ENCODE measurements at places on chromosomes 1 and 21.

DNA sequence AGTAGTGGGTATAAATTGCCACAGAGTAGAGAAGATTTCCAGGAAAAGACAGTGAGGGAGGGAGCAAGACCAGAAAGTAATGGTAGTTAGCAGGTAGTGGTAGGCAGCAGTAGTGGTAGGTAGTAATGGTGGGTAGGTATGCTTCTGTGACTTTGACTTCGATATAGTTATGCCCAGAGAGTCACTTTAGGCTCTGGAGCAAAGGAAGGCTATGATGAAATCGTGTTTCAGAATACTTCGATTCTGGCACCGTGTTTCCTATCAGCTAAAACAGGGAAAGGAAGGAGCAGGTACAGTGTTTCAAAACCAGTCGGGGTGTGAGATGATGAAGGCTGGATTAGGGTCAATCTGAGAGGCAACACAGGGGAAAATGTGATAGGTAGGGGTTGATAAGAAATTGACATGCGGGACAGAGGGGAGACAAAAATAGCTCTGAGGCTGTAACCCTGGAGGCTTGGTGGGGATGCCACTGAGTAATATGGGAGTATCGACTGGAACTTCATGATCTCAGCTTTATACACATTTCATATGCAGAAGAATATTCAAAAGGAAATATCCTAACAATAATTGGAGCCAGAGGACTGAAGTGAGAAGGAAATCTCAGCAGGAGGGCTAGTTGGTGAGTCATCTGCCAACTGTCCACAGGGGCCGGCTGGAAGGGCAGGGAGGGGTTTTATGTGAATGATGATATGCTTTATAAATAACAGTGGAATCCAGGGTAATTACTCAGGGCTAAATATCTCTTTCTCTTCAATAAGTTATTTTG is 25.2 kb upstream of the TRIM45 start:
- DNase-seq = no peak

DNA sequence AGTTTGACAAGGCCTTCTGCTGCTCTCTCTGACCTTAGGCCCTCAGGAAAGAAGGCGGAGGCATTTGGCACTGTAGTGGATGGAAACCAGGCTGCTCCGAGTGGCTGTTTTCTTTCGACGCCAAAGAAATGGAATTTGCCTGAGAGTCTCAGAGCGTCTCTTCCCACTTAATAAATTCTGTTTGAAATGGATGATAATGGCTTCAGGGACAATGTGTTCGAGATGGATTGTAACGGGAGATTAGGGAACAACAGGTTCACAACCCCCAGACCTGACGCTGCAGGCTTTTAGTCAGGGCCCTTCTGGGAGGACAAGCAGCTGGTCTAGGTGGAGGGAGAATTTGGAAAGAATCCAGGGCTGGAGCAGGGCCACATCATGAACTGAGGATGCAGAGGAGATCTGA is 58.6 kb downstream of the TLR5 start:
- no peak for DNase-seq

- no peak for DNase-seq
Observed at GRCh38 chr21:36379251-36379650, 5.9 kb upstream of the CHAF1B start.

DNA sequence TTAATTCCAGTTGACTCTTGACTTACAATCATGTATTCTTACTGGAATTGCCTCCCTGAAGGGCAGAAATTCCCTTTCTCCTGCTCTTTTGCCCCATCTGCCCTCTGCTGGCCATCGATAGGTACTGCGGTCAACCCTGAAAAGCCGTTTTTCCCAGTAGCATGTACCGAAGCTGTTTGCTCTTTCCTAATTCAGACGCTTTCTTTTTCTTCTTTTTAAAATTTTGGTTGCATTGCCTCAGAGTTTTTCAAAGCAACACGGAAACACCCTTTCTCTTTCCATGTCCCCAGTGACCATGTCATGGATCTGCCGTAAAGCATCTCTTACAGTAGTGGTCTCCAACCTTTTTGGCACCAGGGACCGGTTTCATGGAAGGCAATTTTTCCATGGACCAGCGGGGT is 164.2 kb upstream of the C1orf21 start:
- DNase-seq = no peak

DNA sequence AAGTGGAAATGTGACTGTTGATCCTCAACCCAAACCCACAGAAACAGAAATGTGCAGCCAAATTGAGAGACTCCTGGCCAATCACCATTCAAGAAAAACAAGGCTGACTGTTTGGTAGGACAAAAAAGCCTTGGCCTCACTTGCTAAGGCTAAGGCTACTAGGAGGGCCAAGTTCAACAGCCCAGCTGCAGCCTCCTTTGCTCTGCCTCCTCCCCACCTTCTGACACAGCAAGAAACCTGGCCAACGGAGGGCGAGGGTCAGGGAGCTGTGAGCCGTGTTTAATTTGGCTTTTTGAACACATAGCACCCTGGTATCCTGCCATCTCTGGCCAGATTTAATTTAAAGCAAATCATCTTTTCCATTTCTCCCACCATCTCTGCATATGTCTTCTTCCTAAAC is 165.8 kb upstream of the RAB4A start:
- no peak for DNase-seq

- DNase-seq = no peak
Observed at GRCh38 chr1:37549341-37549740, 4.8 kb downstream of the SNIP1 start.

- no peak for DNase-seq
Observed at GRCh38 chr1:228363686-228364067, 43.0 kb downstream of the TRIM11 start.

- no peak for DNase-seq
Observed at GRCh38 chr1:80155371-80155770, 1148.8 kb upstream of the ADGRL4 start.

DNA sequence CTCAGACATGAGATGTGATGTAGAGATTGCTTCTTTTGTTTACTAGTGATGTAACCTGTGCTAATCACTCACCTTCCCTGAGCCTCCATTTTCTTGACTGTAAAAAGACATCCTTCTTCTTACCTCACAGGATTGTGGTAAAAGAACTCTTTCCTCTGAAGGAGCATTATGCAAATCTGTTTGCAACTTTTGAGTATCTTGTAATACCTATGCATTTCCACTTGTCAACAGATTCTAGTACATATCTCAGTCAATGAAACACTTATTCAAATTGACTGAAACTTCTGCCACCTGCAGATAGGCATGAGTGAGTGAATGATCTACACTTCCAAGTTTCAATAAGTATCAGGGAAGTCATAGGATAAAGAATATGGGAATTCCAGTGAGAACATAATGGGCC is 174.7 kb downstream of the HHIPL2 start:
- DNase-seq = no peak

- no peak for DNase-seq
Observed at GRCh38 chr1:184574588-184574987, 180.1 kb downstream of the EDEM3 start.

DNA sequence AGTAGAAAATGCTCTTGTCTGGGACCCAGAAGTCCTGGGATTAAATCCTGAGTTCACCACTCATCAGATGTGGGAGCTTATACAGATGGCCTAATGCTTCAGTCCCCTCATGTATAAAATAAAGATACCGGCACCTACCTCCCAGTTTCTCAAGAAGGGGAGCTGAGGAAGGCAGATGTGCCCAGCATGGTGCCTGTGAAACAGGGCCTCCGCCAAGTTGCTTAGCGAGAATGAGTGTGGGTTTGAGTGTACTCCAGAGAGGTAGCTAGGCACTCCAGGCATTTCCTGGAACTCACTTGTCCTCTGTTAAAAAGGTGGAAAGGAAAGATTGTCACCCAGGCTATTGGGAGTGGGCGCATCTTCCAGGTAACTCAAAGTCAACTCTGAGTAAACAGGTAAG is 37.8 kb downstream of the IER5 start:
- DNase-seq = no peak

- no peak for DNase-seq
Observed at GRCh38 chr21:38696579-38696978, 109.2 kb upstream of the ETS2 start.

DNA sequence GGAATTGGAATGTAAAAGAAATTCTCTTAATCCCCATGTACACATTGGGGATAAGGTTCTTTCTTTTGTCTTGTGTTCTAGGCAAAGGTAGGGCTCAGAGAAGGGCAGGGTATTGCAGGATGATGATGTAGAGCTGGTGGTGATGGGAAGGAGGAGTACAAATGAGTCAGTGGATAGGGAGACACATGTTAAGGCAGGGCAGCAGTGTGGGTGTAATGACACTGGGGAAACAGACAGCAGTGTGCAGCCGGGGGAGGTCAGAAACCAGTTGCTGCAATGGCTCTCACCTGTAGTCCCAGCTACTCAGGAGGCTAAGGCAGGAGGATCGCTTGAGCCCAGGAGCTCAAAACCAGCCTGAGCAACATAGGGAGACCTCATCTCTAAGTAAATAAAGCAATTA is 5.1 kb downstream of the NLRP3 start:
- no peak for DNase-seq

- DNase-seq = no peak
Observed at GRCh38 chr1:236890152-236891056, 95.3 kb downstream of the MTR start.

GRCh38 chr1:162987866-162988265 is 81.3 kb upstream of the RGS4 start:
- no peak for DNase-seq

GRCh38 chr1:248853663-248854375 is 5.1 kb downstream of the ZNF692 start:
- no peak for DNase-seq

GRCh38 chr1:210332233-210332632 is 3.5 kb downstream of the HHAT start:
- DNase-seq = no peak

DNA sequence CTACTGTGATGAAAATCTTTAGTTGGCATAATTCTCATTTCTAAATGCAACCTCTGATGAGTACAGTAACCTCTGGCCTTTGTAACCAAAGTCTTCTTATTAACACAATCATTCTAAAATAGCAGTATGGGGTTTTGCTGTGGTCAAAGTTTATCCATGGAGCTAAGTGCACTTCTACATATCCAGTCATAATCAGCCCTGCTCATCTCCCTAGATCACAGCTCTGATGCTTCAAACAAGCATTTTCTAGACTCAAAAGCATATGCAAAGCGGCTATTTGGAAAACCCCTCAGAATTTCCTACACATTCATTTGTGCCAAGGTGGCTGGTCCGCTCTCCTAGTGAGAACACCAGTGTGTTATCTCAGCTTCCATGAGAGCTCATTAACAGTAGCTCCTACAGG is 418.6 kb downstream of the MRPL39 start:
- DNase-seq = no peak

DNA sequence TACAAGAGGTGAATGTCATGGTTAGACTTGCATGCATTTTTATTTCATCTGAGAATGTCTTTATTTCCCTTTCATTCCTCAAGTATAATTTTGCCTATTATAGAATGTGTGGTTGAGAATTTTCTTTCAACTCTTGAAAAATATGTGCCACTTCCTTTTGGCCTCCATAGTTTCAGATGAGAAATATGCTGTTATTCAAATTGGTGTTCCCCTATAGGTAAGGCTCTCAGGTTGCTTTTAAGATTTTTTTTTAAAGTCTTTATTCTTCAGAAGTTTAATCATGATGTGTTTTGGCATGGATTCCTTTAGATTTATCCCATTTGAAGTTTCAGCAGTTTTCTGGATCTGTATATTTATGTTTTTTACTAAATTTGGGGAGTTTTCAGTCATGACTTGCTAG is 2.1 kb downstream of the MROH7 start:
- DNase-seq = no peak

Data from stimulated activated CD4-positive, alpha-beta T cell treated with anti-CD3 and anti-CD28 coated beads, Interleukin-15, amount 100 ng/mL, for 1 hour (primary cell).